ENCODE measurements at places on chromosomes 12 and 14. TPM values are rescaled to one million over a fixed set of nuclear protein-coding genes. Genes with fewer than 3 reads are reported as not detected.
A peak's percentile ranks its signal among the peaks of the same experiment; 100 is the strongest.

DNA sequence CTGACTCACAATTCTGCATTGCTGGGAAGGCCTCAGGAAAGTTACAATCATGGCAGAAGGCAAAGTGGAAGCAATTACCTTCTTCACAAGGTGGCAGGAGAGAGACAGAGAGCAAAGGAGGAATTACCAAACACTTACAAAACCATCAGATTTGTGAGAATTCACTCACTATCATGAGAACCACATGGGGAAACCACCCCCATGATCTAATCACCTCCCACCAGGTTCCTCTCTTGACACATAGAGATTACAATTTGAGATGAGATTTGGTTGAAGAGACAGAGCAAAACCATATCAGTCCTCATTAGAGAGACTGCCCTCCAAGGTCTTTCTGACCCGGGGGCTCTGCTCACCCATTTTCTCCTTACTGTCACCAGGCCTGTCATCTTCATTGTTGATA is 1582.3 kb upstream of the TMEM132C start:
- DNase-seq, result no peak
- no peak overlapping the region for H3K4me3 ChIP-seq
- H3K27me3 ChIP-seq, result no peaks in the 10 kb centered on the region
- H3K36me3 ChIP-seq, result no peaks in the 10 kb centered on the region

- no peak for DNase-seq
- H3K4me1 ChIP-seq, result peaks cover 30% of the 10 kb centered on the region
- H3K36me3 ChIP-seq, result no peaks in the 10 kb centered on the region
- H3K4me3 ChIP-seq, result no peak overlapping the region
- peak overlapping the region; percentile 27 for H3K27ac ChIP-seq
Measured at GRCh38 chr12:92987846-92988621, 58.9 kb upstream of the EEA1 start.

GRCh38 chr12:56321027-56321426 is 5.2 kb upstream of the CNPY2 start:
- no peak for DNase-seq
- H3K4me1 ChIP-seq, result no peaks in the 10 kb centered on the region
- no peaks in the 10 kb centered on the region for H3K27me3 ChIP-seq
- H3K27ac ChIP-seq, result no peak overlapping the region

GRCh38 chr12:56425193-56425592 is 24.0 kb downstream of the TIMELESS start:
- no peaks in the 10 kb centered on the region for H3K4me1 ChIP-seq
- H3K27me3 ChIP-seq, result no peaks in the 10 kb centered on the region
- H3K27ac ChIP-seq, result no peak overlapping the region
- no peak for DNase-seq
- peaks cover 19% of the 10 kb centered on the region for H3K36me3 ChIP-seq

DNA sequence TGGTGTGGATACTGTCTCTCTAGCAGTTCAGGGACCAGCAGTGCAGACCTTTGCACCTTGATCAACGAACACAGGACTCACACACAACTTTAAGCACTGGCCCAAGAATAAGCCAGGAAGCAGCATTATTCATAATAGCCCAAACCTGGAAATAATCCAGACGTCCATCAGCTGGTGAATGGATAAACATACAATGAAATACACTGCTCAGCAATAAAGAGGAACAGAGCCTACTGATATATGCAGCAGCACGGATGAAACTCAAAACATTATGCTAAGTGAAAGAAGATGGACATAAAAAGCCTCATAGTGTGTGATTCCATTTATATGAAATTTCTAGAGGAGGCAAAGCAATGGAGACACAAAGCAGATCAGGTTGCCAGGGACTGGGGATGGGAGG is 303.9 kb upstream of the FKBP4 start:
- H3K27me3 ChIP-seq, result no peaks in the 10 kb centered on the region
- H3K4me3 ChIP-seq, result no peak overlapping the region
- H3K27ac ChIP-seq, result no peak overlapping the region
- H3K36me3 ChIP-seq, result no peaks in the 10 kb centered on the region
- no peak for DNase-seq
- no peaks in the 10 kb centered on the region for H3K4me1 ChIP-seq

- DNase-seq, result no peak
- H3K27me3 ChIP-seq, result no peaks in the 10 kb centered on the region
- H3K27ac ChIP-seq, result no peak overlapping the region
- no peaks in the 10 kb centered on the region for H3K36me3 ChIP-seq
Measured at GRCh38 chr12:89211456-89211855, 140.8 kb downstream of the DUSP6 start.

CRADD gene
- 10.1 TPM for total RNA-seq

TTC9 gene
- 9.8 TPM for total RNA-seq

KLRD1 gene
- total RNA-seq, result not detected
